ENCODE measurements at places on chromosomes 3 and 15.

DNA sequence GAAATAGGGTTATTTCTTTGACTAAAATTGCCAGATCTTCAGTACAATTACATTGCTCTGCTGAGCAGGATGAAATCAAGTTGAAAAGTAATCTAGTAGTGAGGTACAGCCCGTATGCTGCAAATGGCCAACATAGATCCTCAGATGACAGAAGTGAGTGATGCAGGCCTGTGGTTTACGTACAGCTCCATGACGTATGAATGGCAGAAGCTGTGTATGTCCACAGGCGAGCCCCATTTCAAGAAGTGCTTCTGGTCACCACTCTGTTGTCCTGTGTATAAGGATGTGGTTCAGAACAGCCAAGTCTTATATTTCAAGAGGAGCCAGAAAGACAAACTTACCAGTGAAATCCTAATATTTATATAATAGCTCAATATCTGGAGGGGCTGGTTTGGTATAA, 9.2 kb downstream of the CD86 start:
- no peak for DNase-seq

DNA sequence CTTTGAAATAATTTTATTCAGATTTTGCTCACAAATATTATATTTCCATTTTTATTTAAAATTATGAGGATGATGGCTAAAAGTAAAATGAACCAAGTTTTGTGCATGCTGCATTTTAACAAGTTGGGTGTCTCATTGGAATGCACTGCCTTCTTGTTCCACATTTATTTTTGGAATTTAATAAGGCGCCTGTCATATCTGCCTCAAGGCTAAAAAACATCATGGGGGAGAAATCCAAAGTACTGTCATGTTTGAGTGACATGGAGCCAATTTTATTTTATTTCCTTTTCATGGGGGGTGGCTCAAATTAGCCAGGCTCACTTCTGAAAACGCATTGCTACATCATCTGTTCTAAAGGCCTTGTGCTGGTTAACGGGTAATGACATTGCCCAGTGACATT, 205.1 kb downstream of the ROBO2 start:
- no peak for DNase-seq

GRCh38 chr3:110123946-110124345, 786.6 kb upstream of the DPPA4 start:
- no peak for DNase-seq

DNA sequence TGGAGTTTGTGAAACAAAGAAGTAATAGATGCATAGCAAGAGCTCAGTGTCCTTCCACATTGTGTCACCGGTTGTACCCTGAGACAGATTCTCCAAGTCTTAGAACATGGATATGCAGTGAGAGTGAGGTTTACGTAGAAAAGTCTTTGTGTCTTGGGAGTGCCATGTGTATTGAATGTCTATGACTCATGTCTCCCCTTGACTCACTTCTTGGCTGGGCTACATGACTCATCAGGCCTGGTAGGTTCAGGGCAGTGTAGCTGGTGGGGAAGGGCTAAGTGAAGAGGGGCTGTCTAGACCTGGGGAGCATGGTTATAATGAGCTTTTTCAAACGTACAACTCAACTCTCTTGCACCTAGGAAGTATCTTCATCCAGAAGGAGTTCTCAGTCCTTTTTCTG, 167.4 kb downstream of the GAP43 start:
- peak; percentile 98 for DNase-seq

DNA sequence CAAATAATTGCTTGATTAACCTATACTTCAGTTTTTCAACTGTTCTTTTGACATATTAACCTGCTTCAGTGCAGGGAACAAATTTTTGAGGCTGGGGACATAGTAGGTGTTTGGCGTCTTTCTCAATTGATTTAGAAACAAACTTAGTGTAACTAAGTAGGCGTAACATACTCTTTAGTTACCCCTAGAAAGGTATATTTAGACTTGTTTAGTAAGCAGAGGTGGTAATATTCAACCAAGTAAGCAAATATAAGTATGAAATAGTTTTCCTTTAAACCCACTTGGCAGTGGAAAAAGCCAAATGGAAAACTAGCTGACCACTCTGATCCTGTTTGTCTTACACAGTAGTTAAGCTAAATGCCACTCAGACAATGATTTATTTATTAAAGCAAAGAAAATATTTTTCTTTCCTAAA, 113.2 kb downstream of the MBNL1 start:
- no peak for DNase-seq

DNA sequence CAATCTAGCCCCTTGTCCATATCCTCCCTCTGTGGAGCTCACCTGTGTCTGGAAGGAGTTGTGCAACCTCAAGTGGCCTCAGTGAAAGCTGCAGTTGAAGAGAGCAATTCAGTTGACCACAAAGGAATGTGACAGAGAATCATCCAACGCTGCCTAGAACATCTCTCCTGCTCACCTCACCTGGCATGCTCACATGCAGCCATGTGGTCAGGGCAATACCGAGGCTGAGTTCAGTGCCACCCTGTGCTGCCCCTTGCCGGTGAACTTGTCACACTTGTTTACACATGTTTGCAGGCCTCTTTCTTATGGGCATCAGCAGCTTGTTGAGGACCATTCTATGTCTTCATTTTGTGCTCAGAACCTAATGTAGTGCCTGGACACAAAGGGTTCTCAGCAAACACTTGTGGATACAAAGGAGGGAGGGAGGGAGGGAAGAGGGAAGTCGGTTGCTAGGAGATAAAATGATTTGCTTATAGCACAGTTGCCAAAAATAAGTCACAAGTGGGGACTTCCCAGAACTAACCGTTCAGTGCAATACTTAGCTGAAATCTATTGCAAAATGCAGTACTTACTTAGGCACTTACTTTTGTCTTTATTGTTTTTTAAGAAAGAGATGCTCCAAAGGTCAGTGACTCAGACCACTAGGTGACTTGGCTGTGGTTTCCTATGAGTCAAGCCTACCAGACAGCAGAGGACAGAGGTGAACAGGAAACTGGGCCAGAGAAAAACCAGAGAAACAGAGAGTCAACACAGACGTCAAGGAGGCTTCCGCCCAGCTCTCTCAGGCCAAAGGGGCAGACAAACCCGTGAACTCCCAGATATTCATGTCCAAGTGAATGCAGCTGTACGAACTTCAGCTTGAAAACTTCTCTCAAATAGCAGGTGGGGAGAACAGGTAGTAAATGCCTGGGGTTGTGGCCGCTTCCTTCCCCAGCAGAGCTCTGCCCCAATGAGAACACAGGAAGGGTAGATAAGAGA, 227.8 kb upstream of the CTNNB1 start:
- peak; percentile 98 for DNase-seq

DNA sequence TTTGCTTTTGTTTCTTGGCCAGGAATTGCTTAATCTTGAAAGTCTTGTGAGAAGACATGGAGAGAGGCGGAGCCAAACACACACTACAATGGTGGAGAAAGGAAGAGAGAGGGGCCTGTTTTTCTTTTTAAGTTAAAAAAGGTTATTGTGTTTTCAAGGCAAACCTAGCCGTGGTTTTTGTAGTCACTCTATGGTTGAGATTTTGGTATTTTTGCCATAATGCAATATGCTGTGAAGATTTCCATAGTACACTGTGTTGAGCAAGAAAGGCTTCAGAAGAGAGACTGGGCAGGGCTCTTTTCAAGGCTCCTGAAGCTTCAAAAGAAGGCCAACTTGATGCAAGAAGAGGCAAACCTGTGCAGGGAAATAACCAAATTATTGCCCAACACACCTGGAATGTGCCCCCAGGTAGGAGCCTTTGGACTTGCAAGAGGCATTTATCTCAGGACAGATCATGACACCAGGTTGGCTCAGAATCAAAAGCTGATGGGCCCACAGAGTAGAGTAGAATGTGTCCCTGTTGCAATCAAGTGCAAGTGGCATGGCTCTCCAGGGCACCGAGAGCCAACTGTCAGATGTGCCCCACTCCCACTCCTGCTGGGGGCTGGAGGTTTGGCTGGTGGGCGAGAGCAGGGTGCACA, 22.1 kb downstream of the AMOTL2 start:
- no peak for DNase-seq

- DNase-seq: no peak
Measured at GRCh38 chr15:100355342-100355741, 13.6 kb upstream of the ADAMTS17 start.

GRCh38 chr3:36405190-36405589, 24.9 kb downstream of the STAC start:
- peak; percentile 8 for DNase-seq

- DNase-seq: no peak
Measured at GRCh38 chr3:171173736-171174135, 147.2 kb upstream of the SLC2A2 start.

- no peak for DNase-seq
Measured at GRCh38 chr3:13235897-13236296, 162.7 kb upstream of the IQSEC1 start.

DNA sequence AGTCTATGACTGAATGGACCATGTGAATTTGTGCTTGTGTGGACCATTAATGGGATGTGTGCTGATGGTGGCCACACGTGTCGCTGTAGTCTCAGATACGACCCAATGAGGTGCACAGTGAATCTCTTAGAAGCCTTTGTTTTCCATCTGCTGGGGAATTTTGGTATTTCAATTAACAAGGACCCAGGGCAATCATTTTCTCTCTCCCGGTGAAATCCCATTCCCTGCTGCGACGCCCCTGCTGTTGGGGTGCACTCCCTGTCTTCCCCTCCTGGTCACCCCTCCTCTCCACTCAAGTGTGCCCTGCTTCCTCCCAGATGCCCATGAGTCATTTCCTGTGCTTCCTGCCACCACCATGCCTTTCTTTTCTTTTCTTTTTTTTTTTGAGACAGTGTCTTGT, 32.7 kb downstream of the EBLN2 start:
- DNase-seq: peak; percentile 47

GRCh38 chr3:37323494-37323893, 149.1 kb upstream of the LRRFIP2 start:
- DNase-seq: no peak

DNA sequence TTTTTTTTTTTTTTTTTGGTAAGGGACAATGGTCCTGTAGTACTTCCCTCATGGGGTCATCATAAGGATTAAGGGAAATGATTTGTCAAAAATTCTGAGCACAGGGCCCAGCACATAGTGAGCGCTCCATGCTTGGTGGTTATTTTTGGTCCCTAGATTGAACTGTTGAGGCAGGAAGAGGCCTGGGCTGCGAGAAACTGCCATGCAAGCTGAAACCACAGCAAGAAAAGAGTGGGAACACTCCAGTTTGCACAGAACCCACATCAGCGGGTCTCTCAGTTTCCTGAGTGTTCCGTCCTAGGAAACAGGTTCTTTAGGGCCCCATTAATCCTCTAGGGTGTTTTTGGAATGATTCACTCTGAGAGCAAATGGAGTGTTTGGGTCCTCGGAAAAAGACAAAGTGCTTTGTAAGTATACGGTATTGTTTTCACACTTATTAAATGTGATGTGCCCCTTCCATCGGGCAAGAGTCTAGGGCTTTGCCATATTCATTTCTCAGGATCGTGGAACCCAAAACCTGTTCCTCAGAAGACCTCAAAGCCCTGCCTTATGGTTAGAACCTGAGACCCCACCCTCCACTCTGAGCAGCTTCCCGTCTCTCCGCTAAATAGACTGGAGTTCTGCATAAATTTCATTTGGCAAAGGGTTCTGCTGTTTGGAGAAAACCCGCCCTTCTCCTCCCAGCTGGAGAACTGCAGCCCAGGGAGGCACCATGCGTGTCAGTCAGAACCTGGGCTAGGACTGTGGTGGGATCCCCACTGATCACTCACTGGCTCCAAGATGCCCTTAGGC, 60.4 kb downstream of the SPSB4 start:
- no peak for DNase-seq

DNA sequence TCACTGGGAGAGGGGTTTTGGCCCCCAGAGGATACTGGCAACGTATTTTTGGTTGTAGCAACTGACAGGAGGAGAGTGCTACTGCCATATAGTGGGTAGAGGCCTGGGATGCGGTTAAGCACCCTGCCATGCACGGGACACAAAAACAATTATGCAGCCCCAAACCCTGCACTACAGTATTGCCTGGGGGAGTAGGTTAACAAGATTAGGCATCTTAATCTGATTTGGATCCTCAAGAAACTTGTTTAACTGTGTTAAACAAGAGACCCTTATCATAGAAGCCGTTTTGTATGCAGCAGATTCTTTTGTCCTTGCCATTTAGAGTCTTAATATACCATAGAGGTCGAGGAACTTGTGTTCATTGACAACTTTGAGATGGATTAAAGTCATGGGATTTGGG, 3.4 kb downstream of the PHLDB2 start:
- DNase-seq: no peak

DNA sequence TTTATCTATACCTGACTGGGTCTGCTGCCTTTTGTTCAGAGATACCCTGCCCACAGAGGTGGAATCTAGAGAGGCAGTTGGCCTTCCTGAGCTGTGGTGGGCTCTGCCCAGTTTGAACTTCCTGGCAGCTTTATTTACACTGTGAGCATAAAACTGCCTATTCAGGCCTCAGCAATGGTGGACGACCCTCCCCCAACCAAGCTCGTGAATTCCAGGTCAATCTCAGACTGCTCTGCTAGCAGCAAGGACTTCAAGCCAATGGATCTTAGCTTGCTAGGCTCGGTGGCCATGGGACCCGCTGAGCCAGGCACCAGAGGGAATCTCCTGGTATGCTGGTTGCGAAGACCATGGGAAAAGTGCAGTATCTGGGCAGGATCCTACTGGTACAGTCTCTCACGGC, 270.2 kb downstream of the CADM2 start:
- no peak for DNase-seq

GRCh38 chr15:58443308-58443707, 11.5 kb downstream of the LIPC start:
- no peak for DNase-seq

DNA sequence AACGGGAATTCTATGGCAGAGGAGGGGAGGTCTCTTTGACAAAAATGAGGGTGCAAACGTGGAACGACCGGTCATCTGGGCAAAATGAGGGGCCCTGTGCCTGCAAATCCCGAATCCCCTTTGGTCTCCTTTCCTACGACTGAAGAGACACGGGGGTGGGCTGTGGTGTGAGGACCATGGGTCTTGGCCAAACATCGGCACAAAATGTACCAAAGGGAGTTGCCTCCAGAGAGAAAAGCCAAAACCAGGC, 498 bp downstream of the ZNF280D start:
- no peak for DNase-seq

GRCh38 chr3:33403756-33404155, 36.4 kb downstream of the UBP1 start:
- no peak for DNase-seq

DNA sequence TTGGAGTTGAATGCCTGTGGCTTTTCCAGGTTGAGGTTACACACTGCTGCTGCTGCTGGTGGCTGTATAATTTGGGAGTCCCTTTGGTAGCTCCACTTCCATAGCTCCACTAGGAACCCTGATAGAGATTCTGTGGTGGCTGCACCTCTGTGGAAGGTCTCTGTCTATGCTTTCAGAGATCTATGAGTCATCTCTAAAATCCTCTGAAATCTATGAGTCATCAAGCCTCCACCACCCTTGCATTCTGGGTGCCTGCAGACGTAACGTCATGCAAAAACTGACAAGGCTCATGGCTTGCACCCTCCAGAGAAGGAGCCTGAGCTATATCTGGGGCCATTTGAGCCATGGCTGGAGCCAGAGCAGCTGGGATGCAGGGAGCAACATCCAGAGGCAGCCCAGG, 1037.0 kb upstream of the CFAP20DC start:
- DNase-seq: no peak

DNA sequence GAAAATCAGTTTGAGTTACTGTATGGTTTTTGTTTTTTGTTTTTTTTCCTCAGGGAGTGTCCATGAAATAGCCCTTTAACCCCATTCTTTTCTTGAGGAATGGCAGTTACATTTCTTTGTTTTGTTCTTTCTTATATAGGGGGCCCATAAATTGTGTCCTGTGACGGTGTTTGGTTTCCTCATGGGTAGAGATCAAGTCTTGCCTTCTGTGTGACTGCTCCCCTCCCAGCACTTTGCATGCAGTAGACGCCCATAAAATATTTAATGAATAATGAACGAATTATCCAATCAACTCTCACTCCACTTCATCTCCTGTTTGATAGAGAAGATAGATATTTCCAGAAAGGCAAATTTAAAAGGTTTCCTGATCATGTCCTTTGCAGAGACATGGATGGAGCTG, 78.1 kb downstream of the CADPS start:
- no peak for DNase-seq
